Skeletal muscle cell (primary cell): ENCODE measurements at places on chromosomes 6 and 20.
A peak's percentile ranks its signal among the peaks of the same experiment; 100 is the strongest.

DNA sequence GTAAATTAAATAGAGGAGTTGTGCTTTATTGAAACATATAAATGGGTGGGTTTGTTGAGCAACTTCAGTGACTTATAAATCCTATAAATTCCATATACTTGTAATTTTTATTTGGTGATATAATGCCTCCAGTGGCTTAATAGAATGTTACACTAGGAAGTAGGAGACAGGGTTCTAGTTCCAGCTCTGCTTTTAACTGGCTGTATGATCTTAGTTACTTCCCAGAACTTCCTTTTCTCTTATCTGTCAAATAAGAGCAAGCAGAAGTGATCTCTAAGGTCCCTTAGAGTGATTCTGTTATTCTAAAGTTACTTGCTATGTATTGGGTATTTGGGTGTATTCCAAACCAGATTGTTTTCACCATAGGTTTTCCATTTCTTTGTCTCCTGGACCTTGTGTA is 10.2 kb downstream of the ZSCAN23 start:
- DNase-seq, result no peak

DNA sequence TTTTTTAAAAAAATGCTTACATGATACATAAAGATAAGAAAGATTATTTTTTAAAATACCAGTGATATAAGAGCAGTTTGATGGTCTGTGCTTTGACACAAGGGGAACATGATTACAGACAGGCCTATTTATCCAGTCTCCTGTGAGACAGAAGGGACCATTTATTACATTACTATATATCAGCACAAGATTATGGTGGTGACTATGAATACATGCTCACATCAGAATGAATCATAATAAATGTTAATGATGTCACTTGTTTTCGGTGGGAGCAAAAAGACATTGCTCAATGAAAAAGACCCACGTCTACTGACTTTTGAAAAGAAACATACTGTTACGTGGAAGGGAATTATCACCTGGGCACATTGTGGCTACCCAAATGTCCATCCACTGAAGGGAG is 455.1 kb downstream of the CDC5L start:
- DNase-seq, result no peak

- no peak for DNase-seq
Observed at GRCh38 chr6:142421285-142422117, 119.7 kb downstream of the ADGRG6 start.

- no peak for DNase-seq
Observed at GRCh38 chr6:38801305-38801704, 86.2 kb downstream of the DNAH8 start.

DNA sequence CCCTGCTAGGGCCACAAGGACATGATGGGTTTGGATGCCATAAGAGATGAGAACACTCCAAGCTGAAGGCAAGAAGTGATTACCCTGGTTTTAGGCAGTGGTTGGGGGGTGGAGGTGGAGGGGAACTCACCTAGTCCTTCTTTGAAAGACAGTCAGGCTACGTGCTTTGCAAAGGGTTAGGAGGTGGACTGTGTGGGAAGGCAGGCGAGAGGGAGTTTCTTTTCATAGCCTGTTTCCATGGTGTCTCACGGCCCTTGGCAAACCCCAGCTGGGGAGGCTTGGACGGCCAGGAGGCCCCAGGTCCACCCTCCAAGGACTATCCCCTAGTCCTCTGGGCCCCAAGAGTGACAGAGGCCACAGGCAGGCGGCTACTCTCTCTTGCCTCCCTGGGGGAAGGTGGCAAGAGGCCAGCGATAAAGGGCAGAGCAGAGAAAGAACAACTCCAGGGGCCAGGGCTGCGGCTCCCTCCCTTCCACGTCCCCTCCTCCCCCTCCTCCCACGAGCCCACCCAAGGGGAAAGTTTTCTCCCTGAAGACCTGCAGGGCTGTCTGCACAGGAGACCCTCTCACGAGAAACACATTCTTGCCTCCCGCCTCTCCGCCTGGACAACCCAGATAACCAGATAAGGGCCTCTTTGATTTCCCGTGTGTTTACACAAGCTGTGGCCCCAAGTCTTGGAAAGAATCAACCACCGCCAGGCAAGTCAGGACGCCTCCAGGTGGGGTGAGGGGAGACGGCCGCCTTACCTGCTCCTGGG is 74.4 kb downstream of the NOL4L start:
- no peak for DNase-seq

GRCh38 chr20:44271915-44272663 is 25.0 kb downstream of the GDAP1L1 start:
- DNase-seq, result no peak

DNA sequence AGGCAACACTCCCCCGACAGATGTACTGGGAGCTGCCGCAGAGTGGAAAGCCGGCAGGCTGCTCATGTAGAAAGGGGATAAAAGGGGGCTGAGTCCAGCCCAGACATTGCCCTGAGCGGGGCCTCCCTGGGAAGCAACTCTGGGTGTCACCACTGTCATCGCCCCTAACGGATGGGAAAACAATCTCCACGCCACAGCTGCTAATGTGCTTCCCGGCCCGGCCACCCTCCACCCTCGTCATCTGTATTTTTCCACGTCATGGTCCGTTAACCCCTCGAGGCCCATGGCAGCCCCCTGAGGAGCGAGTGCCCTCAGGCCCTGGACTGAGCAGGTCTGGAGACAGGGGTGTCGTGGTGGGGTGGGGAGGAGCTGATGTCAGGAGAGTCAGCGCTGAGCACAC is 227.4 kb downstream of the DLL1 start:
- no peak for DNase-seq

DNA sequence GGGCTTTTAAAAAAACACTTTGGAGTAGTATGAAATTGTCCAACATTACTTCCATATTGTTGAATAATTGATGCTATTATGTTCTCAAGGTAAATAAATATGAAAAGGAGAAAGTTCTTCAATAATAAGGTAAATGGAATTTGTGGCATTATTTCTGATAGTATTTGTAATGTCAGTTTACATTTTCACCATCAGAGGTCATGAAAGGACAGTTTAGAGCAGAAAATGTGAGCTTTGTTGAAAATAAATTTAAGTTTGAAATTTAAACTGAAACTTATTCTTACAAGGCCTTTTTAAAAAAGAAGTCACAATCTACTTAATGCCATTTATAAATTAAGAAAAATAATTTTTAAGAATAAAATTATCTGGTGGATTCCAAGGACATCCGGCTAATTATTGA is 15.8 kb upstream of the CEP162 start:
- DNase-seq, result no peak

DNA sequence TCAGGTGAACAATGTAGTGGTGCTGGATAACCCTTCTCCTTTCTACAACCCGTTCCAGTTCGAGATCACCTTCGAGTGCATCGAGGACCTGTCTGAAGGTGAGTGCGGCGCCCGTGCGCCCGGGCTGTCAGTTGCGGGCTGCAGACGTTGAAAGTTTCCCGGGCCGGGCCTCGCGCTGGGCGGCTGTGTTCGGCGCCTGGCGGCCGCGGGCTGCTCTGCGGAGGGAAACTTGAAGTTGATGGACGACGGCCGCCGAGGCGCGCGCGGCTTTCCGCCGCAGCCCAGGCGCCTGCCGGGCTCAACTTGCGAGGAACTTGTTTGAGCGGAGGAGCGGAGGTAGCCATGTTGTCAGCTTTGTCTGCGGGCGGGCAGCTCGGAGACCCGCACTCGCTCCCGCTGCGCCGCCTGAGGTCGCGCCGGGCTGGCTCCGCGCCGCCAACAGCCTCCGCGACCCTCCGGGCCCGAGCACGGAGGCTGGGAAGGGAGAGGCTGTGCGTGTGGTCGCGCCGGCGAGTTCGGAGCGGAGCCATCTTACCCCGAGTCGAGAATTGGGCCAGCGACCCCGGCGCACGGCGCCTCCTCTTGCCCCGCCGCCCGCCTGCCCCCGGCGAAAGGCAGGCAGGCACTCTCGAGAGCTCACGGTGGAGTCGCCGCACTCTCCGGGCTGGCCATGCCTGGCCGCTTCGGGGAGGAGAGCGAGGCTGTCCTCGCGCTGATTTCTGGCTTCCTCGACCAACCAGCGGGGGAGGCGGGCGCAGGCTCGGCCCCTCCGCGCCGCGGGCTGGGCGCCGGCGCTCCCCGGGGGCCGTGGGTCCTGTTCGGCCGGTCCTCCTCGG is 691 bp downstream of the ASF1A start:
- DNase-seq, result no peak

- DNase-seq, result no peak
Observed at GRCh38 chr6:32092760-32093497, 16.2 kb downstream of the TNXB start.

- no peak for DNase-seq
Observed at GRCh38 chr6:101125380-101125971, 244.3 kb upstream of the ASCC3 start.

GRCh38 chr20:17873410-17874270 is 95.0 kb downstream of the SNX5 start:
- DNase-seq, result peak; percentile 95

DNA sequence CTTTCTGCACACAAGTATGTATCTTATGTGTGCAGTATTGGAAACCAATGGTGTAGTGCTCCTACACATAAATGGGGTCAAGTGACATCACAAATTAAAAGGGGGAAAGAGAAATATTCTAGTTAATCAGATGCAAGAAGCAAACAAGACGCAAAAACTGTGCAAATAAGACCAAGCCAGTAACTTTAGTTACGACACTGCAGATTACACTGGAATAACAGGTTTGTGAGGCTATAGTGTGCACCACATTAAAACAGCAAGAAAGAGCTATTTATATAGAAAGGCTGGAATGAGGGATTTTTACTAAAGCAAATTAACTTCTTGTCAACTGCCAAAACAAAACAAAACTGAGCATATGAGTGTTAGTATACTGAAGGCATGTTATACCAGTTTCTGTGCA is 45.8 kb downstream of the NR2E1 start:
- no peak for DNase-seq

GRCh38 chr6:1657116-1657770 is 47.5 kb downstream of the FOXC1 start:
- no peak for DNase-seq

DNA sequence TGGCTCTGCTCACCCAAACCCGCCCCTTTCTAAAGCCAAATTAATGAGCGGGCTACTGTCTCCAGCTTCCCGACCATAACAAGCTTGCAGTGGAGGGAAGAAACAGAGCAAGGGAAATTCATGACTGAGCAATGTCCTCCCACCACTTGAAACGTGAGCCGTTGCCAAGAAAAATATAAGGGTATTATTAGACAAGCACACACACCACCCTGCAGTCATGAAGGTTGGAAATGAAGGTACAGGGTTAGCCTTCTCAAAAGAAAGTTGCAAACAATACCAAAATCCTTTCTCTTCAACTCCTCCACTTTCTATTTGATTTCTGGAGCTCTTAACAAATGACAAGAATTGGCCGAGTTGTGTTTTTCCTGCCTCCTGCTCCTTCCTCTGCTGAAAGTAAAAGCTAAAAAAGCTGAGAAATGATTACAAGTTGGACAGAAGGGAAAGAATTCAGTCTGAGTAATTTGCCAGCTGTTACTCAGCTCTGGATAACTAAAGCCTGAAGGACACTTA is 151.1 kb upstream of the B3GAT2 start:
- peak; percentile 77 for DNase-seq

- no peak for DNase-seq
Observed at GRCh38 chr20:63301671-63302070, 8.7 kb downstream of the COL20A1 start.

DNA sequence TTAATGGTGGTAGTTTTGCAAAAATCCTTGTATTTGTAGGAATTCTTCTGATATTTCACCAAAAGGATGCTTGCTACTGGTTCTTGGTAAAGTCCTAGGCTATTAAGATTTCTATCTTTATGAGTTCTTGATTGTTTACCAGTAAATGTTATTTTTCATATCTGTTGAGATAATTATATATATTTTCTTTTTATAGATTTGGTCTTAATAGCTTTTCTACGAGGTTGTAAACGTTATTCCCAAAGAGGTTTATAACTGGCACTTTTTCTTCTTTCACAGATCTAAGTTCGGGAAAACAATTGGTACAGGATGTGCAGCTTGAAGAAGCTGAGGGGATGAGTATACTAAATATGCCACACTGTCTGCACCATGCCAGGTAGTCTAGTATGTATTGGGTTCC is 55.1 kb upstream of the HBS1L start:
- DNase-seq, result no peak

DNA sequence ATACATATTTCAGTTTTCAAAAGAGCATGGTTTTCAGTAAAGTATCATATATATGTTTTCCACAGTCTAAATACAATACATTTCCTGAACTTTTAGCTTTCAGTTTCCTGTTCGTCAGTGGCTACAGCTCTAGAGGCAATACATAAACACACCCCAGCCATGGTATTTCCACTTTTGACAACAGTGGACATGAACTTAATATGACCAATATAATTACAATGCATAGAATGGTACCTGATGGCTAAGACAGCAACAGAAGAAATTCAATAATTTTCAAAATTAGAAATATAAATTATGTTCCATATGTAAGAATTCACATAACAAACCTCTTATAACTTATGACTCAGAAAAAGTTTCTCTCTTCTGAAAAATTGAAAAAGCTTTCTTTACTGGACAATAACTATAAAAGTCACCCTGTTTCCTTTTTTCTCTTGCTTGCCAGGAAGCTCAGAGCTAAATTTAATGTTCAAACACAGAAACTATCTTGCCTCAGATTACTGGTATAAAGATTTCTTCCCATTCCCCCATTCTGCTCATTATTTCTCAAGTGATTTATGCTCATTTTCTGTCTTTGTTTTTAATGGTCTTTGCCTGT is 19.2 kb downstream of the FKBP5 start:
- no peak for DNase-seq

DNA sequence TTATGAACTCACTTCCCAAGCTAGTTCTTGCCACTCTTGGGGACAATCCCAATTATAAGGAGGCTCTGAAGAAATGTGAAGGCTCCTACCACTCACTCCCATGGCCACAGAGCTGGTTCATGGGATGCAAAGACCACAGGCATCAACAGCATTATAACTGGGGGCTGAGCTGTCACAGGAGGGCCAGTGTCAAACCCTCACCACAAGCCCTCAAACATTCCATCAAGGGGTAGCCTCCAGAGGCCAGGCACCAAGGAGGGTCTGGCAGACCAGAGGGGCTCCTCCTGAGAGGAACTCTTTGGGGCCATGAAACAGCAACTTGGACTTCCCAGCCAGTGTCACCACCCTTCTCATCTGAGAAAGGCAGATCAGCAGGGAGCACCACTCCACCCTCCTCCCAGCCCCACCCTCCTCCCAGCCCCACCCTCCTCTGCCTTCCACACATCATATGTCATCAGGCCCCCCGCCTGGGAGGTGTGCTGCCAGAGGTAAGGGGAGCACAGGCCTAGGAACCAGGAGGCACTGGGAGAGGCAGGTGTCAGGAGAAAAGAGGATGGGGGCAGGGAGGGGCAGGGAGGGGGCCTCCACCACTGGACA is 1.2 kb upstream of the TSPO2 start:
- no peak for DNase-seq

DNA sequence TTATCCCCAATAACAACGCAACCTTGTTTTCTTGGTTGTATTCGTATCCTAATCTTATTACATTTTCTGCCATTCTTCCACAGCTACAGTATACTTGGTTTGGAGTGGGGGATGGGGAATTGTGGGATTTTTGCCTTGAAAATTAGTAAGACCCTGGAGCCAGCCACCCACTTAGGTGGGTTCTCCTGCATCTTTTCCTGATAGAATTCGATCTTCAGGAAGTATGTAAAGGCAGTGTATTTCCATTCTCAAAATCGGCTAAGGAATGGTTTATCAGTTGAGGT is 1.1 kb downstream of the ITCH start:
- DNase-seq, result no peak

- DNase-seq, result no peak
Observed at GRCh38 chr6:99348288-99349170, 945 bp downstream of the FAXC start.

GRCh38 chr6:131764350-131764749 is 43.5 kb upstream of the ENPP1 start:
- peak; percentile 44 for DNase-seq

GRCh38 chr6:112044856-112045255 is 9.0 kb upstream of the CCN6 start:
- DNase-seq, result peak; percentile 66

- DNase-seq, result no peak
Observed at GRCh38 chr6:11288065-11288464, 55.6 kb upstream of the NEDD9 start.
